Tibial artery (tissue), 4 donors: ENCODE measurements at places on chromosomes 6 and 20.

- DNase-seq: no peak
These were observed 72.8 kb upstream of the ADTRP start for GRCh38 chr6:11851387-11851786.

DNA sequence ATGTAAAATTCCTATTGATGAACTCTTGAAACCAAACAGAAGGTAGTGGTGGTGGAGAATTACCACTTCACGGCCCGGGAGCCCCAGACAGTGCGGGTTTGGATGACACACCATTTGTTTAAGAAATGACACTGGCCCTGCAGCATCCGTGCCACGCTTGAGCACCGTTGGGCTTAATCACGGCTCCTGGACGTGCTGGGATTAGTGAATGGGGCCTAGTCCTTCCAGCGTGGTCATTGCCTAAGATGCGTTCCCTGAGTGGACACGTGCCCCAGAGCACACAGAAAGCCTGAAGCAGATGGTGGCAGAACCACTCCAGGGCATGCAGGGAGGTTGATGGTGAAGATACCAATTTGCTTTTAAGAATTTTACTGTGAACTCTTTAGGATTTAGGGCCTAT is 14.5 kb downstream of the STX16 start:
- DNase-seq: no peak

GRCh38 chr6:7512320-7512719 is 29.2 kb upstream of the DSP start:
- no peak for DNase-seq

DNA sequence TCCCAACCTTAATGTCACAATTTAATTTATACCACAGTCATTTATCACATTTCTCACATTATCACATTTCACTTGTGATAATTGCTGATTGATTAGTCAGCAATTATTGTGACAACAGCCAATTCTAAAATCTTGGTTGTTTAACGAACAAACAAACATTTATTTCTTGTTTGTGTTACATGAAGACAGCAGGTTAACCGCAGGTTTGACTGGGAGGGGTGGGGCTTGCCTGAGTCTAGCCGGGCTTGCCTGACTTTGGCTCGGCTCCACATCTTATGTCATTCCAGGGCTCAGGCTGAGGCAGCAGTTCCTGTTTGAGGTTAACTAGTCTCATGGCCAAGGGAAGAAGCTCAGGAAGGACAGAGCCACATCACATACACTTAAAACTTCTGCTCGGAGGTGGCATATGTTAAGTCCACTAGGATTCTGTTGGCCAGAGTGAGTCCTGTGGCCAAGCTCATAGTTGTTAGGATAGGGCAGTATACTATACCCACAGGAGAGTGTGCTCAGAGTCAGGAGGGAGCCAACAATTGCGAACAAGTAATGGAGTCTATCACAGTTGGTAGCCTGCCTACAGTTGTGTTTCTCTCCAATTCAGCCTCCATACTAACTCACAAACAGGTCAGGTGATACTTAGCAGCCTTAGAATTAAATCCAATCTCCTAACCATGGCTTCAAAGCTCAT is 90.0 kb upstream of the IFNGR1 start:
- peak; percentile 69 for DNase-seq

DNA sequence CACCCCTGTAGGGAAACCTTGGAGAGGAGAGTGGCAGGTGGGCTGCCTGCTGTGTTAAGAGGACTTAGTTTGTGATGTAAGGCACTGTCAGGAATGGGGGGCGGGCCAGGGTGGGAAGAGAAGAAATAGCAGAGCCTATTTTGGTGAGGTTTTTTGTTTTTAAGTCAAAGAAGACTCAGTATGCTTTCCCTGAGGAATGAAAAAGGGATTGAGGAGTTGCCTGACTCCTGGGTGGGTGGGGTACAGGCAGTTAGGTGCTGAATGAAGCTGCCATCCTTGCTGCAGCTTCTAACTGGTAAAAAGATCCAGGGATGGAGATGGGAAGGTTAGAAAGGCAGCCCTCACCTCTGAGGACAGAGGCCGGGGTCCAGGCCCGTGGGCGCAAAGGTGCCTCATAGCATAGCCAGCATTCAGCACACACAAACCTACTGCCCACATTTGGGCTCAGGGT is 37.9 kb downstream of the PLCG1 start:
- no peak for DNase-seq

GRCh38 chr20:40706977-40707582 is 18.0 kb upstream of the MAFB start:
- no peak for DNase-seq

DNA sequence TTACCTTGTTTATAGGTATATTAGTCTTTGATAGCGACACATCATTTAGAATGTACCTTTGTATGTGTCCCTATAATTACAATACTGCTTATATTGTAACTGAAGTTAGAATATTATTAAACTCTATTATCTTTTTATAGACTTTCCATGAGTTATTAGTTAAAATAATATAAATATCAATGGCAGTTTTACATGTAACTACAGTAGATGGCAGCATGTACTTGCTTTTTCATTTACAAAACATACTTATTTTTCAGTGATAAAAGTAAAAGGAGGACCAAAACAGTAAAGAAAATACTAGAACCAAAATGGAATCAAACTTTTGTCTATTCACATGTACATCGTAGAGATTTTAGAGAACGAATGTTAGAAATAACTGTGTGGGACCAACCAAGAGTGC is 364.3 kb downstream of the RIMS1 start:
- no peak for DNase-seq

DNA sequence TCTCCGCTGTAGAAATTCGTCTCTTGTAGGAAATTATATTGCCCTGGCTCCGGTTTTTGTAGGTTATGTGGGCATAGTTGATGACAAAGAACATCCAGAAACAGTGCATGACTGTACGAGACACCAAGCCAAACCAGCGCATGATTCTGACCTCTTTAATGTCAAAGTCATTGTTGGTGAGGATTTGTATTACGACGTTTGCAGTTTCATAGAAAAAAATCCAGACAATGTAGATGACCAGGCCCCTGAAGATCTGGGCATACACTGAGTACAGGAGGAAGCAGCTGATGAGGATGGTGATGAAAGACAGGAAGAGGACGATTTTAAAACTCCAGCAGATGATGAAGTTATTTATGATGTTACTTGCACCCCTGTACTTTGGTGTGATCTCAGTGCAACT is 39.1 kb upstream of the TBC1D22B start:
- no peak for DNase-seq

DNA sequence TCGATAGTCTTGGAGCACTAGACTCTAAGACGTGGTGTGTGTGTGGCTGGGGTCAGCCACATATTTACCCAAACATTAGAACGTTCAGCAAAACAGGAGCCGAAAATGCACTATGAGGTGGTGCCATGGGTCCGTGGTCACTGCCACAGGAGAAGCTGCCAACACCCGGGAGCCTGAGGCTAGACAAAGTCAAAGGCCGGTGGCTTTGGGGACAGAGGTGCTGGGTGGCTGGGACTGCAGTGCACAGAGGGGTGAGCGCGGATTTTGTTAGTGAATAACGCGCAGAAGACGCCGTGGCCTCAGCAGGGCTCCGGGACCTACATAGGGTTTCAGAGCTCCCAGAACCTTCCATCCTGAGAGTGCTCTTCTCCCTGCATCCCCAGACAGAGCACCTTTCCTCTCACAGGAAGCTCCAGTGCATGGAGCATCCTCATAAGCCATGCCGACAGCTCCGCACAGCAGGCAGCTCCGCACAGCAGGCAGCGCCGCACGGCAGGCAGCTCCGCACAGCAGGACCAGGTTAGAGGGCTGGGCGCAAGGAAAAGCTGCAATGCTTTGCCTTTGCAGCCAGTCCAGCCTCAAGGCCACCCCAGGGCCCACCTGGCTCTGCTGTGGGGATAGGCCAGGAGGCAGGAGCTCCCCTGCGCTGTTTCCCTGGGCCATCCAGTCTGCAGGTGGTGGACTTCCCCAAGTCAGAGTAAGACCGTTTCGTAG is 304.1 kb downstream of the TAF4 start:
- no peak for DNase-seq

DNA sequence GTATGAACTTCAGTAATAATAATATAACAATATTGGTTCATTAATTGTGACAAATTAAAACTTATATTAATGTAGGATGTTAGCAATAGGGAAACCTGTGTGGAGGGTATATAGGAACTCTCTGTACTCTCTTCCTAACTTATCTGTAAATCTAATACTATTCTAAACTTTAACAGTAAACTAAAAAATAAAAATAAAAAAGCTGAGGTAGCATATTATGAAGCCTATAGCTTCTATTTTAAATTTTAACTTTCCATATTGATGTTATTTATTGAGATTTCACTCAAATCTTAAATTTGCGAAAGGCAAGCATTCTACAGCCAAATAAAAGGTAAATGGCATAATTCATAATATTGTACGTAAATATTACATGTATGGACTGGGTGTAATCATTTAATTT is 326.4 kb downstream of the MEI4 start:
- no peak for DNase-seq

- DNase-seq: no peak
These were observed 207.4 kb downstream of the BMP2 start for GRCh38 chr20:6974838-6975237.

GRCh38 chr20:58522666-58523065 is 7.5 kb upstream of the APCDD1L start:
- no peak for DNase-seq

DNA sequence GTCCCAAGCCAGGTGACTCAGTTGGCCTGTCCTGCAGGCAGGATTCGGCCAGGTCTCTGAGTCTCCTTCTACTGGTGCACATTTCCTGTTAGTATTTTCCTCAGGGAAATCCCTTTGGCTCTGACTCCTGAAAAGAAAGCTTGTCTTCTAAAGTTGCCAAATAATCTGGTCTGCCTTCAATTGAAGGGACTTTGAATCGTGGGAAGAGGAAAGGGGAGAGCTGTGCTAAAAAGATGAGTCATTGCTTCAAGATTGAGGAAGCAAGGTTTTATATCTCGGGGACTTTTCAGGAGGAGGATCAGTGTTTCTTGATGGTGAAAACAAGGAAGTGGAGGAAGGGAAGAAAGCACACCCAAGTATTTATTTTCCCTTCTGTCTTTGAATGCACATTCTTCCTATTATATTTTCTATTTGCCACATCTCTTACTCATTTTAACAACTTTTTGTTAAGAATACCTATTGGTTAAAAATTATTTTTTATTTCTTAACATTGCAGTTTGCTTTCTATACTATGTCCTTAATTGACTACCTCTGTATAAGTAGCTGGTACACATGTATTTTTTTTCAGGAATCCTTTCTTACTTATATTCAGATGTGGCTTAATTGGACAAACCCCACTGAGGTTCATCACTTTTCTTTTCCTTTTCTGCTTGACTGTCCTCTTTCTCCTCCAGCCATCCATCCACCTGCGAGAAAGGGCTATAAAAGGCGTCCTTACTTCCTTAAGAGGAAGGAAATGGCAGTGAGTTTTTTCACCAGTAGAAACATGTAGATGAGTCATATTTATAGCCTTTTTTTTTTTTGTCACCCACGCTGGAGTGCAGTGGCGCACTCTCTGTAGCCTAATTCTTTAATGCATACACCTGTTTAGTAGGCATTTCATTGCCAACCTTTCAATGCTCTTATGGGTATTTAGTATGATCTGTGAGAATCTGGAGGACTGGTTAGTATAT is 15.0 kb upstream of the IFNGR1 start:
- peak; percentile 58 for DNase-seq

DNA sequence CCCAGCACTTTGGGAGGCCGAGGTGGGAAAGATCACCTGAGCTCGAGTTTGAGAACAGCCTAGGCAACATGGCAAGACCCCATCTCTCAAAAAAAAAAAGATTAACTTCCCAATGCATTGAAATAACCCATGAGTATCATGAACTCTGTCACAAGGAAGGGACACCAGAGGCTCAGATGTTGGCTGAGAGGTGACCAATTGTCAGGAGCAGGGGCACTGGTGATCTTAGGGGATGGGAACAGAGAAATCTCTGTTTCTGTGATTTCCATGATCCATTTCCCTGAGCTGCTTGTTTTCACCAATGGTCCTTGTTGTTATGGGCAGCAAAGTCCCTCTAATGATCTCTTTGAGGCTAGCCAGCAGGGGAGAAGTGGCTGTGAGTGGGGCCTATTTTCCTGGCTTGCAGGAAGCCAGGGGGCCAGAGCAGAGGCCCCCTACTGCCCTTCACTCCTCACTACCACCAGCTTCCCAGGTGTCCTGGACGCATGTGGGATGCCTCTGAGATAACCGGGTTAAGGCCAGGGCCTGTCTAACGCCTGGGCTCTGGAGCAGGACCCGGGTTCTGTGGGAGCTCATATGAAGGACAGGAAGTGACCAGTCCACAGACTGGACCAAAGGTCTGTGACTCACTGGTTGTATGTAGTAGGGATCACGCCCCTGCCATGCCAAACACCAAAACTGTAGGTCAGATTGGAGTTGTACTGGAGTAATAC is 54.4 kb downstream of the PCNA start:
- DNase-seq: no peak

- DNase-seq: no peak
These were observed 125.3 kb upstream of the B3GAT2 start for GRCh38 chr6:71082033-71082650.

DNA sequence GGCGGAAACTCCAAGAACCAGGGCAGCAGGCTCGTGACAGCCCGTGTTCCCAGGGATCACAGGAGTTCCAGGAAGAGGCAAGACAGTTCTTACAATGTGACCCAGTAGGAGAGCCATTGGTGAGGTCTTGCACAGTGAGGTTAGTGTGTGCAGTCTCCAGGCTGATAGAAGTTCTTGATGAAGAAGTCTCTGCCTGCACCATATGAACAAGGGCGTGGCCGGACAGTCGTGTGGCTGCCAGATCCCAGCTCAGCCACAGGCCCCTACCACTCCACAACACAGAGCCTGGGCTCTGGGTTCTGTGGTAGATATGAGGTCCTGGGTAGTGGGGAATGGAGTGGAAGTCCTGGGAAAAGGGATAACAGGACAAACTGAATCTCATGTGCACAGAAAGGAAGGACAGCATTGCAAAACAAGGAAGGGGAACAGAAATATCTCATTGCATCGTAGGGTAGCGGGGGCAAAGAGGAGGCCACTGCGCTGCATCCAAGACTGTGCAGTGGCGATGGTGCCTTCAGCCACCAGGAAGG is 65.2 kb downstream of the STX11 start:
- DNase-seq: no peak

DNA sequence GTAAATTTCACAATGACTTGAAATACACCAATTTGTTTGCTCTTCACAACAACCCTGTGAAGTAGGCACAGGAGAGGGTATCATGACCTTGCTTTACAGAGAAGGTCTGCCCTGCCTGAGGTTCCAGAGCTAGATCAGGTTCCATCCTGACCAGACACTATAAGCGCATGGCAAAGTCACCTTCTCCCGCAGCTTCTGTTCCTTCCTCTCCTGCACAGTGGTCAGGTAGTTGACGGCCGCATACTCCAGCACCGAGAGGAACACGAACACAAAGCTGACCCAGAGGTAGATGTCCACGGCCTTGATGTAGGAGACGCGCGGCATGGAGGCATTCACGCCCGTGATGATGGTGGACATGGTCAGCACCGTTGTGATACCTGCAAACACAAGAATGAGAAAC is 34.3 kb downstream of the PM20D2 start:
- no peak for DNase-seq
